Kidney epithelial cell (primary cell): ENCODE measurements at places on chromosomes 13 and 19. TPM values are rescaled to one million over a fixed set of nuclear protein-coding genes. Genes with fewer than 3 reads are reported as not detected.

The SKA3 gene
- total RNA-seq = 5.8 and 10.1 TPM in 2 replicates

The DCT gene
- total RNA-seq = 0.08 TPM in 1 of 2 replicates, not detected in the other

The ADGRE3 gene
- not detected in 2 replicates for total RNA-seq

The CELF5 gene
- total RNA-seq = 0.14 and 0.17 TPM in 2 replicates

The SIGLEC5 gene
- total RNA-seq = not detected in 2 replicates

The C5AR1 gene
- not detected in 2 replicates for total RNA-seq

The APOC4 gene
- not detected in 2 replicates for total RNA-seq

The MYPOP gene
- 3.0 and 8.0 TPM in 2 replicates for total RNA-seq

DNA sequence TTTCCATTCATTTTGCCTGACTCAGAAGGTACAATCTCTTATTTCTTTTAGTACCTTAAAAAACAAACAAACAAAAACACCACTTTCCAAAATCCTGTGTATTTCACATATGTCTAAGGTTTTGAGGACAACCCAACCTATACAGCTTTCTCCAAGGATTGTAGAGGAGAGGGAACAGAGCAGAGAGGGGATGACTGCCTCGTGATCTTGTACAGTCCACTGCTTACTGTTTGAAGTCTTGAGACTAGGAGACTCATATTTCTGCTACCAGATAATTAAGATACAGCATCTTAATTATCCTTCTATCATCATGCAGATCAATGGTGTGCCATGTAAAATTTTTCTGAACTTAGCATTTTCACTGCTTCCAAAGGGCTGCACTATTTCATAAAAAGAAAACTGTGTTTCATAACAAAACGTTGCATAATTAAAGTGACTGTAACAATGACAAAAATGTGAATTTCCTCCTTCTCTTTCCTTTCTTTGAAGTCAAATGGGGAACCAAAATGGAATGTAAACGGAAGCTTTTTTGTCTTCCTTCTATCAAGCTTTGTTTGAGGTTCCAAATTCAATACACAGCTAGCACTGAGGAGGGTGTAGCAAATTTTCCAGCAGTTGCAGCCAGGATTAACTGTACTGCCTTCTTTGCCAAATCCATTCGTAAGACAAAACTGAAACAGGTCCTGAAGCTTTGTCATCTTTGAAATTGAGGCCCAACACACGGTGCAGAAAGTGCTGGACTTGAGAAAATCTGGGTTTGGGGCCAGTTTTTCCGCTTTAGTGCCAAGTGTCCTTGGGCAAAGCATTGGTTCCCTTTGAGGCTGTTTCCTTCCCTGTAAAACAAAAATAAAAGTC is 34.9 kb upstream of the RCBTB2 start:
- DNase-seq = no peak

DNA sequence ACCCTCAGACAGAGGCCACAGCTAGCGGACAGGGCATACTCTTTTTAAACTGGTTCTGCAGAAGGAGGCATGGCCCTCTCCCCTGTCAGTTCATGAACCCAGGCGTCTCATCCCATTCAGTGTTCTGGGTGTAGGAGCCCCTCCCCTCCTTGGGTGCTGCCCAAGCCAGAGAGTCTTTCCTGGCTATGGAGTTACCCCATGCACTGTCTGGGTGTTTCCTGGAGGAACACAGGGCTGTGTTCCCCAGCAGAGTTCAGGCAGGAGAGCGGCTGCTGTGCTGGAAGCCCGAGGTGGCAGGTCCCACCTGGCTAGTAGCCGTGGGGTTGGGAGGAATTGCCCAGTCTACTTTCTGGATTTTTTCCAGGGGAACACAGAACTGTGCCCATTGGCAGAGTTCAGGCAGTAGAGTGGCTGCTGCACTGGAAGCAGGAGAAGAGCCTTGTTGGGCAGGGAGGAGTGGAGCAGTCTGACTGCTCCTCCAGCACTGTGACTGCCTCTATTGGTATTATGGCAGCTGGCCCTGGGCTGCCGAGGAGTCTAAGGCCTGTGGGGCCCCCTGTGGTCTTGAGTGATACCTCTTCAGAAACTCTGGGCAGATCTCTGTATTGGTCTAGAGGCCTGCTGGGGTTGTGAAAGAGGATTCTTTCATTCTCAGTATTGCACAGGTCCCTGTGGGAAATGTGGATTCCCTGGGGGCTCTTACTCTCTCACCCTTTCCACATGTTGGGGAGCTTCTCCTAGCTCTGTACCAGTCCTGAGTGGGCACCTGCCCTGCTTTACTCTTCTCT is 168.3 kb downstream of the PCDH20 start:
- DNase-seq = no peak

GRCh38 chr19:29450306-29450705 is 75.5 kb upstream of the VSTM2B start:
- DNase-seq = no peak

DNA sequence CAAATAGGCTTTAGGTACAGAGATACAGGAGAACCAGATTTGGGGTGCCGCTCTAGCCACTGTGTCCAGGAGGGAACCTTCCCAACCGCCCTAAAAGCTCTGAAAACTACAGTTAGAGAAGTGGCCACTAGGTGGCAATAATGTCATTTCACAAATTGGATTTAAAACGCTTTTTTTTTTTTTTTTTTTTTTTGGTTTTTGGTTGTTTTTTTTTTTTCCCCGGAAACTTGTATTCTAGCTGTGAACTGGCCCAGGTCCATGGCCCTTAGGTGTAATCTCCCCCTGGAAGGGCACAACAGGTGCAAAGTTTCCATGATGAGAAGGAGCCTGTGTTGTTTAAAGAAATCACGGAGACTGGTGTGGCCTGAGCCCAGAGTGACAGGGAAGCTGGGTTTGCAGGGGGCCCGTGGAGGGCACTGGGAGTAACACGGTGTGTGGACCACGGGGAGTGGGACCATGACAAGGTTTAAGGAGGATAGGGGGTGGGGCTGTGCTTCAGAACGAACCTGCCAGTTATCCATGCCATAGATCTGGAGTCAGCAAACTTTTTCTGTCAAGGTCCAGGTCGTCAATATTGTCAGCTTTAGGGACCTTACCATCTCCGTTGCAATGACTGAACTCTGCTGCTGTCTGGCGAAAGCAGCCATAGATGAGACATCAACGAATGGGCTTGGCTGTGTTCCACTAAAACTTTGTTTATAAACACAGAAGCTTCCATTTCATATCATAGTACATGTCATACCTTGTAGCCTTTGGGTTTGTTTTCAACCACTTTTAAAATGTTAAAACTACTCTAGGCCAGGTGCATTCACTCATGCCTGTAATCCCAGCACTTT is 10.1 kb downstream of the OR1I1 start:
- DNase-seq = no peak

- DNase-seq = no peak
Measured at GRCh38 chr13:61774903-61775302, 359.3 kb upstream of the PCDH20 start.

DNA sequence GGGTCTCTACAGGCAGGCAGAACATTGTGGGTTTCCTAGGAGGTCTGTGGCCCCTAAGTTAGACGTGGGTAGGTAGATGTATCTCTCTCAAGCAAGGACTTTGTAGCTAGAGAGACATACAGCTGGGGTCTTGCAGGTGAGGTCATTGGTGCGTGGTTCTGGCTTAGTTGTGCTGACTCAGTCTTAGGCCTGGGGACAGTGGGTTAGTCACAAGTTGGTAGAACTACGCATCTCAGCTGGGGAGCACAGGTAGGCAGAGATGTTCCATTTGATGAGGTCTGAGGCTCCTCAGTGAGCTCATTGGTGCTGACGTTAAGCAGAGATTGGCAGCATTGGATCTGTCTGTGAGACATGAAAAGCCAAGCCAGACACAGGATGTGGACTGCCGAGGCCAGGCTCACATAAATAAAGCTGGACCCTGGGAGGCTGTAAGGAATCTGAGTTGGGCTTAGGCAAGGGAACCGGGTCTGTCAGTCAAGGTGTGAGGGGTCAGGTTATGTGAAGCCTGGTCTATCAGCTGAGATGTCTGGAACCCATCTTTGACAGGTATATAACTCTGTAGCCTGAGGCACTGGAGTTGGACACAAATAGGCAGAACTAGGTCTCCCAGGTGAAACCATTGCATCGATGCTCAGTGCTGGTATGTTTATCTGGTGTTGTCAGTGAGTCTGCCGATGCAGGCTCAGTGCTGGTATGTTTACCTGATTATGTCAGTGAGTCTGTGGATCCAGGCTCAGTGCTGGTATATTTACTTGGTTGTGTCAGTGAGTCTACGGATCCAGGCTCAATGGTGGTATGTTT is 17.4 kb upstream of the PDCD2L start:
- no peak for DNase-seq

DNA sequence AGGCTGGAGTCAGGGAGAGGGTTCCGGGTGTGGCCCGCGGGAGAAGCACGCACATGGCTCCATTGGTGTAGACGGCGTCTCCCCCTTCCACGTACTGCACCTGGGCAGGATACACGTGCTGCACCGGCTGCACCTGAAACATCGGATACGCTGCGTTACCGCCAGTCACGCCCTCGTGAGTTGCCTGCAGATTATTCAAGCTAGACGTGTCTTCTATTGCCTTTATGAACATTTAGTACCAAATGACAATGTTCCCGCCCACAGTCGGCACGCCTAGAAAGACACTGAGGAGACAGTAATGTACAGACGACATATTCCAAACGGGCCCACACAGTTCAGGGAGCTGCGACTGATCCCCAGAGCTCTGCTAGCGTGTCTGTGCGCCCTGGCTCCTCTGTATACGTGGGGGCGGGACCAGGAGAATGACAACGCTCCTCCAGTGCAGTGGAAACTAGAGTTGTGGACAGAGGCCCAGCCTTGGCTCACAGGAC is 64.1 kb upstream of the RANBP3 start:
- DNase-seq = no peak

DNA sequence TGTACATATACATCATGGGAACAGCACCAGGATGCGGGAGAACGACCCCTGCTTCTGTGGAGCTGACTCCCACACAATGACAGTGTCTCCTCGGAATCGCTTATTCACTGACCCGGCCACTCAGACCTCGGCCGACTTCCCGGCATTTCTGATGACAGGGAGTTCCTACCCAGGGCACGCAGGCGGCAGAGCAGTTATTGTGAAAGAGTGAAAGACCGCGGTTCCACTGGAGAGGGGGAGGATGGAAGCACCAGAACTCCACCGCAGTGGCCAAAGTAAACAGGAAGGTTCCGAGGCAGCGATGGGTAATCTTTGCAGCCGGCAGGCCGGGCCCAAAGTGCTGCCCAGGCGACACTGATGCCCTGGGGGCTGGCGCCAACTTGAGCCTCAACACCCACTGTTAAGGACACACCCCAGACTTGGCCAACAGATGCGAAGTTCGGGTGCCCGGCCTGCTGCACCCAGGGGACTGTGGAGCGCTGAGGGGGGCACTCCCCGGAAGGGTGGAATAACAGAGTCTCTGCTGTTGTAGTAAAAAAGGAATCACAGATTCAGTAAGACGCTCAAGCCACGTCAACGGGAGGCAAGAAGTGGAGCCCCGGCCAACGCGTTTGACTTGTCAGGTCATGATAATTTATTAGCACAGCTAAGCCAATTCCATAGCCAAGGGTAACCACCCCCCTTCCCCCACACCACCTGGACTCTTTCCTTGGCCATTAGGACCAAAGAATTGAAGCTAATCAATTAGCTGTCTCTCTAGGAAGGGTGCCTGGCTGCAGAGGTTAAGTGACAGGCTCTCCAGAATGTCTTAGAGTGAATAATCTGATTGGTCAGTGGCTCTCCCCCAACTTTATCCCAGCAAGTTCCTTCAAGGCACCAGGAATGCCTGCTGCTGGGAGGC is 5.8 kb downstream of the MLLT1 start:
- DNase-seq = peak; percentile 49

- no peak for DNase-seq
Measured at GRCh38 chr13:99370481-99371275, 63.5 kb upstream of the GPR183 start.

- DNase-seq = no peak
Measured at GRCh38 chr13:77866971-77867370, 51.7 kb downstream of the EDNRB start.

DNA sequence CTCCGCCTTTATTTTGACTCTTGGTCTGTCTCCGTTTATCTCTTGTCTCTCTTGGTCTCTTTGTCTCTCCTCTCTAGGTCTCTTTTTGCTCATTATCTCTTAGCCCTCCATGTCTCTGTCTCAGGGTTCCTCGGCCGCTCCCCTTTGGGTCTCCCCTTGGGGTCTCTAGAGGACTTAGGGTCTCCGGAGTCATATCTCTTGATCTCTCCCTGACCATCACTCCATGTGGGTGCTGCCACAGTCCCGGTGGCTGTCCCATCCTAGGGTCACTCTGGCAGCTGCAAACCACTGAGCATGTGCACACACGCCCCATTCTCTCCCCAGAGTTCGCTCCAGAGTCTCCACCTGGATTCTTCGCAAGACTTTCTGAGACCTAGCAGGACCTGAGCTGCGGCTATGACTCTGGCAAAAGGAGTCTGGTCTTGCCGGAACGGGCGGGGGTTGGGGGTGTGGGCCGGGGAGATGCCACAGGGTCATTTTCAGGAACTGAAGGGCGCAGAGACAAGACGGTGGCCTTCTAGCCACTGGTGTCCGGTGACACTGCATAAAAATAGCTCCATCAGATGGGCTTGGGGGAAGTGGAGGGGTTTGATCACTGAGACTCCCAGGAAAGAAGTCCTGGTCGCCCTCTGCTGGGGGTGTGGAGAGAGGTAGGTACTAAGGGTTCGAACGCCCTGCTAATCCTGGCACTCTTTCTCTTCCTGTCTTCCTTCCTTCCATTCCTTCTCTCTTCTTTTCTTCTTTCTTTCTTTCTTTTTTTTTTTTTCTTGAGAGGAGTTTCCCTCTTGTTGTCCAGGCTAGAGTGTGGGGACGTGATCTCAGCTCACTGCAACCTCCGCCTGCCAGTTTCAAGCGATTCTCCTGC is 1.2 kb upstream of the KCNA7 start:
- no peak for DNase-seq

- DNase-seq = no peak
Measured at GRCh38 chr13:75774176-75774575, 138.0 kb downstream of the LMO7 start.

DNA sequence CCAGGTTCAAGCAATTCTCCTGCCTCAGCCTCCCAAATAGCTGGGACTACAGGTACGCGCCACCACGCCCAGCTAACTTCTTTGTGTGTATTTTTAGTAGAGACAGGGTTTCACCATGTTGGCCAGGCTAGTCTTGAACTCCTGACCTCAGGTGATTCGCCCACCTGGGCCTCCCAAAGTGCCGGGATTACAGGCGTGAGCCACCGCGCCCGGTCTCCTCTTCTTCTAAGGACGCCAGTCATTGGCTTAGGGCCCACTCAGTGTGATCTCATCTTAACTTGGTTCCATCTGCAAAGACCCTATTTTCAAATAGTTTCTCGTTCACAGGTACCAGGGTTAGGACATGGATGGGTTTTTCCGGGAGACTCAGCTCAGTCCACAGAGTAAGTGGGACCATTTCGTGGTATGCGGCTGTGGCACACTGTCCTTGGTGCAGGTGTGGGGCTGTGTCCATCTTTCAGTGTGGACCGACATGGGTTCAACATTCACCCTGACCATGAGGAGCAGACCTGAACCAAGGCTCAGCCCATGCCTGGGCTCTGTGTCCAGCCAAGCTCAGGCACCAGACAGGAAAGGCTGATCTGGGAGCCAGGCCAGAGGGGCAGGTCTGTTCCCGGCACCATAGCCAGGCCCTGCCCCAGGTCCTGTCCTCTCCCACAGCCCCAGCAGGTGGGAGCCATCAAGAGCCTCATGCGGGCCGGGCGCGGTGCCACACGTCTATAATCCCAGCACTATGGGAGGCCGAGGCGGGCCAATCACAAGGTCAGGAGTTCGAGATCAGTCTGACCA is 2.8 kb upstream of the MKNK2 start:
- DNase-seq = no peak

GRCh38 chr13:44157606-44158005 is 216.0 kb upstream of the SERP2 start:
- no peak for DNase-seq

GRCh38 chr13:66995203-66995611 is 234.9 kb downstream of the PCDH9 start:
- DNase-seq = no peak

GRCh38 chr19:4098493-4098892 is 25.4 kb downstream of the MAP2K2 start:
- no peak for DNase-seq
